Right renal cortex interstitium (tissue), 3 donors: ENCODE measurements at places on chromosomes 7 and 10. TPM values are rescaled to one million over a fixed set of nuclear protein-coding genes. Genes with fewer than 3 reads are reported as not detected.

Gene SPAM1
- not detected for polyA plus RNA-seq

Gene FAM25A
- polyA plus RNA-seq, result not detected

Gene SFTPD
- 1.3 TPM for polyA plus RNA-seq

Gene COL26A1
- polyA plus RNA-seq, result 22.8 TPM

Gene PRKCQ
- 18.1 TPM for polyA plus RNA-seq

Gene CRTAC1
- polyA plus RNA-seq, result 15.4 TPM

Gene DNAJC2
- polyA plus RNA-seq, result 60.1 TPM

Gene MYL7
- 12.5 TPM for polyA plus RNA-seq

Gene CALN1
- polyA plus RNA-seq, result 0.83 TPM

Gene OR2A42
- 0.97 TPM for polyA plus RNA-seq

Gene AGBL3
- polyA plus RNA-seq, result 10.0 TPM

Gene PITX3
- 0.51 TPM for polyA plus RNA-seq

Gene IDI2
- not detected for polyA plus RNA-seq

Gene SPDYE6
- polyA plus RNA-seq, result 2.4 TPM

Gene CFTR
- polyA plus RNA-seq, result 3.1 TPM

Gene ABCC2
- polyA plus RNA-seq, result 11.1 TPM

Gene ZNF365
- 0.33 TPM for polyA plus RNA-seq

Gene STAG3
- 9.2 TPM for polyA plus RNA-seq

Gene CALML5
- not detected for polyA plus RNA-seq

Gene KCP
- polyA plus RNA-seq, result 12.1 TPM

Gene CADPS2
- polyA plus RNA-seq, result 69.8 TPM

Gene BAIAP2L1
- 11.6 TPM for polyA plus RNA-seq

Gene GALNT17
- polyA plus RNA-seq, result 3.4 TPM

Gene AKR1B15
- polyA plus RNA-seq, result not detected

Gene ARMH3
- polyA plus RNA-seq, result 19.1 TPM

Gene CCDC3
- 9.5 TPM for polyA plus RNA-seq

Gene BBS9
- 19.3 TPM for polyA plus RNA-seq

Gene C10orf53
- polyA plus RNA-seq, result not detected

Gene HTR5A
- not detected for polyA plus RNA-seq

Gene PON1
- 0.92 TPM for polyA plus RNA-seq

Gene ZNF735
- not detected for polyA plus RNA-seq

Gene MOGAT3
- polyA plus RNA-seq, result 0.96 TPM

Gene ZNF33A
- 50.1 TPM for polyA plus RNA-seq

Gene SH2D4B
- 0.04 TPM for polyA plus RNA-seq

Gene GPR26
- polyA plus RNA-seq, result not detected

Gene EGR2
- 2.3 TPM for polyA plus RNA-seq

Gene TMEM254
- 62.7 TPM for polyA plus RNA-seq

Gene SYT15
- polyA plus RNA-seq, result 5.7 TPM

Gene NPY
- not detected for polyA plus RNA-seq

Gene TMEM178B
- 0.21 TPM for polyA plus RNA-seq

Gene HOXA13
- 0.06 TPM for polyA plus RNA-seq

Gene LIPF
- polyA plus RNA-seq, result 0.18 TPM

Gene CHN2
- 14.3 TPM for polyA plus RNA-seq

Gene PHKG1
- polyA plus RNA-seq, result 1.1 TPM

Gene CUZD1
- polyA plus RNA-seq, result 1.4 TPM

Gene GTPBP10
- polyA plus RNA-seq, result 26.8 TPM

Gene FZD8
- polyA plus RNA-seq, result 10.6 TPM

Gene NME8
- polyA plus RNA-seq, result 0.28 TPM

Gene CPN1
- polyA plus RNA-seq, result 3.2 TPM

Gene CPA1
- 1.2 TPM for polyA plus RNA-seq

Gene DRGX
- polyA plus RNA-seq, result not detected

Gene ANKRD22
- polyA plus RNA-seq, result 0.37 TPM

Gene CCDC172
- not detected for polyA plus RNA-seq
